SJSA1 (cell line): ENCODE measurements at places on chromosomes 16 and 17. TPM values are rescaled to one million over a fixed set of nuclear protein-coding genes. Genes with fewer than 3 reads are reported as not detected.

GRCh38 chr16:49623501-49624266, 232.2 kb downstream of the ZNF423 start:
- no peak overlapping the region for H3K4me3 ChIP-seq
- H3K4me1 ChIP-seq, result peaks cover 30% of the 10 kb centered on the region
- no peak overlapping the region for H3K27ac ChIP-seq
- no peaks in the 10 kb centered on the region for H3K36me3 ChIP-seq

GRCh38 chr16:14375132-14375491, 254.9 kb downstream of the PARN start:
- H3K4me3 ChIP-seq, result no peak overlapping the region
- H3K27ac ChIP-seq, result no peak overlapping the region
- H3K27me3 ChIP-seq, result no peaks in the 10 kb centered on the region
- H3K36me3 ChIP-seq, result no peaks in the 10 kb centered on the region
- no peak for DNase-seq

DNA sequence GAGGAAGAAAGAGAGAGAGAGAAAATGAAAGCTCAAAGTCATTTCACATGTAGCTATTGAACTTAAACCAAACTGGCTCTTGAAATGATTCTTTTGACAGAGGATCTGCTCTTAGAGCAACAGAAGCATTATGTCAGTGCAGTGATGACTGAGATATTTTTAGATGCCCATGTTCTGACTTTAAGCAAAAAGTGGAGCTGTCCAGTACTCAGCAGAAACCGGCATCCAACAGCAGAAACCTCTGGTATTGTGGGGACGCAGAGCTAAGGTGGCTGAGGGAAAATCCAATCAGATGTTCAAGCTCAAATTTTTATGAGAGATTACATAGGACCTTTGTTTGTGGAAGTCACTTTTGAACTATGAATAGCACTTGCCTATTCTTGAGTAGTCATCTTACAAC, 69.8 kb upstream of the ANKFN1 start:
- H3K4me3 ChIP-seq, result no peak overlapping the region
- H3K27me3 ChIP-seq, result no peaks in the 10 kb centered on the region
- peak; percentile 10 for DNase-seq
- H3K27ac ChIP-seq, result no peak overlapping the region

- no peak overlapping the region for H3K27ac ChIP-seq
- no peaks in the 10 kb centered on the region for H3K27me3 ChIP-seq
- DNase-seq, result no peak
- no peaks in the 10 kb centered on the region for H3K36me3 ChIP-seq
- H3K4me3 ChIP-seq, result no peak overlapping the region
These were observed 942.2 kb upstream of the CDH8 start for GRCh38 chr16:62978451-62978850.

GRCh38 chr16:58628845-58629732, 537 bp downstream of the CNOT1 start:
- H3K4me1 ChIP-seq, result peaks cover 10% of the 10 kb centered on the region; the same call in 1 of the 2 replicates
- no peaks in the 10 kb centered on the region for H3K27me3 ChIP-seq
- DNase-seq, result peak; percentile 50
- H3K4me3 ChIP-seq, result peak overlapping the region; percentile 68
- peaks cover 24% of the 10 kb centered on the region for H3K36me3 ChIP-seq

DNA sequence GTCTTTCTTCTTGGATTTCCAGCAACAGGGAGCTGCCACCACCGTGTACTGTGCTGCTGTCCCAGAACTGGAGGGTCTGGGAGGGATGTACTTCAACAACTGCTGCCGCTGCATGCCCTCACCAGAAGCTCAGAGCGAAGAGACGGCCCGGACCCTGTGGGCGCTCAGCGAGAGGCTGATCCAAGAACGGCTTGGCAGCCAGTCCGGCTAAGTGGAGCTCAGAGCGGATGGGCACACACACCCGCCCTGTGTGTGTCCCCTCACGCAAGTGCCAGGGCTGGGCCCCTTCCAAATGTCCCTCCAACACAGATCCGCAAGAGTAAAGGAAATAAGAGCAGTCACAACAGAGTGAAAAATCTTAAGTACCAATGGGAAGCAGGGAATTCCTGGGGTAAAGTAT, 389.0 kb downstream of the MAF start:
- H3K27ac ChIP-seq, result no peak overlapping the region
- no peaks in the 10 kb centered on the region for H3K4me1 ChIP-seq
- H3K4me3 ChIP-seq, result no peak overlapping the region

DNA sequence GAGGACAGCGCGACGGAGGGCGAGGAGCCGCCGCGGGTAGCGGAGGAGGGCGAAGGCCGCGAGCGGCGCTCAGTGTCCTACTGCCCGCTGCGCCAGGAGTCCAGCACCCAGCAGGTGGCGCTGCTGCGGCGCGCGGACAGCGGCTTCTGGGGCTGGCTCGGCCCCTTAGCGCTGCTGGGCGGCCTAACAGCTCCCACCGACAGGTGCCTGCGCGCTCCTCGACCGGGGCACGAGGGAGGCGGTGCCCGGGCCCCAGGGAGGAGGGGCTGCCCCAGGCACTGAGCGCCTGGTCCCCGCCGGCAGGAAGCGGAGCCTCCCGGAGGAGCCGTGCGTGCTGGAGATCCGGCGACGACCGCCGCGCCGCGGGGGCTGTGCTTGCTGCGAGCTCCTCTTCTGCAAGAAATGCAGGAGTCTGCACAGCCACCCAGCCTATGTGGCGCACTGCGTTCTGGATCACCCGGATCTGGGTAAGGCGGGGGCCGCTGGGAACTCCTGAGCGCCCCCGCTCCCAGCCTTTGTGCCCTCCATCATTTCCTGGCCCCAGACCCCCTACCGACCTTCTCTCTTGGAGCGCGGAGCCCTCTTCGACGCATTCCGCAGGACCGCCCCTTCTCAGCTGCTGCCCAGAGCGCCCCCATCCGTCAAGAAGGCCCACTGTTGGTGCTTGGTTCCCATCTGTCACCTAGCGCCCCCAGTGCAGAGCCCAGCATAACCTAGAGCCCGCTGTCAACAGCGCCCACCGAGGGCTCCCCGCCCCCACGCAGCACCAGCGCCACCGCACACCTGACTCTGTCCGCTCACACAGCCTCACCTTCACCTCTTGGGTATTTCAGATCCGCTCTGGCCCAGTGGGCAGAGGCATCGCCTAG, 3.7 kb downstream of the C17orf50 start:
- H3K27ac ChIP-seq, result no peak overlapping the region
- H3K4me1 ChIP-seq, result peaks cover 30% of the 10 kb centered on the region
- no peaks in the 10 kb centered on the region for H3K27me3 ChIP-seq
- no peaks in the 10 kb centered on the region for H3K36me3 ChIP-seq
- H3K4me3 ChIP-seq, result peak overlapping the region; percentile 29

DNA sequence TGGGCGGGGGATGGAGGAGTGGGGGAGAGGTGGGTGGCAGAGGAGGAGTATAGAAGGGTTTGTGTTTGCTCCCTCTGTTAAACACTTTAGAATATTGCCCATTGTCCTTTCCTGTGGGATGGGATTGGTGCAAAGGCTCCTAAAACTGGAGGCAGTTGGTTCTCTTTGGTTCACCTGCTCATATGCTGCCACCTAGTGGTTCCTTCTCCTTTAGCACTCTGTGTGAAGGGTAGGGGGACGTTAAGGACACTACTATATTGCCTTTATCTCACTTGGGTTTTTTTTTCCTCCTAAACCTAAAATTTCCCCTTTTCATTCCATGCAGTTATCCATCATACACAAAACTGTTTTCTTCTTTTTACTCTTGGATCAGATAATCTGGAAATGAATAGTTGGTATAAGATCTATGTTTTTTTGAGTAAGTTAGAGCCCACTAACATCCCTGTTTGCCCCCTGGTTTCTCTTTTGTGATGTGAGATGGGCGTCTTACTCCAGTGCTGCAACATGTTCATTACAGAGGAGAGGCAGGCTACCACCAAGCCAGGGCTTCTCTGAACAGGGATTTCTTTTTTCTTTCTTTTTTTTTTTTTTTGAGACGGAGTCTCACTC, 23.8 kb downstream of the SNX11 start:
- 0 out of 2 replicates have a peak, but pooled peaks cover 4% of the 10 kb centered on the region for H3K27me3 ChIP-seq
- H3K4me1 ChIP-seq, result peaks cover 8% of the 10 kb centered on the region
- DNase-seq, result peak; percentile 76
- peaks cover 4% of the 10 kb centered on the region; the same call in 1 of the 2 replicates for H3K36me3 ChIP-seq

- no peaks in the 10 kb centered on the region for H3K36me3 ChIP-seq
- H3K4me1 ChIP-seq, result peaks cover 24% of the 10 kb centered on the region
- peak; percentile 46 for DNase-seq
- no peak overlapping the region for H3K4me3 ChIP-seq
- H3K27ac ChIP-seq, result peak overlapping the region; percentile 48
These were observed 89.7 kb upstream of the CLEC18A start for GRCh38 chr16:69861292-69862030.

DNA sequence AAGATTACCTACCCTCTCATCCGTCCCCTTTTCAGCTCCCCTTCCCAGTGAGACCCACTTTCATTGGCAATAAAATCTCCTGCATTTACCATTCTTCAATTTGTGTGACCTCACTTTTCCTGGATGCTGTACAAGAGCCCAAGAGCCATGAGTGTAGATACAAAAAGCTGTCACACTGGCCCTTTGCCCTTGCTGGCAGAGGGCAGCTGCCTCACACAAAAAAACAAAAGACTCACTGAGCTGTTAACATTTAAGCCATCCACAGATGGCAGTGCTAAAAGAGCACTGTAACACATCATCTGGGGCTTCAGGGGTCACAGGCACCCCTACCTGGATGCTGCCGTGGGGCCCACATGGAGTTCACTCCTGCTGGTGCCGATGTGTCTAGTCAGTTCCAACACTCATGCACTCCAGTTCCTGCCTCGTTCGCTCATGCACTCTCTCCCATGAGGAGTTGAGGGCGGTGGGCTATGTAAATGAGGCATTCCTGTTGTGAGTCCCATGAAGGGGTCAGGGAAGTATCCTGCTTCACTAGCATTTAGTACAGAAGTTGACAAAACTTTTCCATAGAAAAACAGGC, 123.1 kb downstream of the CA10 start:
- DNase-seq, result no peak
- H3K27ac ChIP-seq, result no peak overlapping the region
- no peak overlapping the region for H3K4me3 ChIP-seq
- H3K27me3 ChIP-seq, result no peaks in the 10 kb centered on the region
- no peaks in the 10 kb centered on the region for H3K4me1 ChIP-seq
- no peaks in the 10 kb centered on the region for H3K36me3 ChIP-seq

GRCh38 chr16:11038305-11038704, 93.9 kb downstream of the CLEC16A start:
- peaks cover 28% of the 10 kb centered on the region for H3K36me3 ChIP-seq
- no peak for DNase-seq
- H3K4me1 ChIP-seq, result no peaks in the 10 kb centered on the region
- no peak overlapping the region for H3K4me3 ChIP-seq
- H3K27ac ChIP-seq, result no peak overlapping the region

DNA sequence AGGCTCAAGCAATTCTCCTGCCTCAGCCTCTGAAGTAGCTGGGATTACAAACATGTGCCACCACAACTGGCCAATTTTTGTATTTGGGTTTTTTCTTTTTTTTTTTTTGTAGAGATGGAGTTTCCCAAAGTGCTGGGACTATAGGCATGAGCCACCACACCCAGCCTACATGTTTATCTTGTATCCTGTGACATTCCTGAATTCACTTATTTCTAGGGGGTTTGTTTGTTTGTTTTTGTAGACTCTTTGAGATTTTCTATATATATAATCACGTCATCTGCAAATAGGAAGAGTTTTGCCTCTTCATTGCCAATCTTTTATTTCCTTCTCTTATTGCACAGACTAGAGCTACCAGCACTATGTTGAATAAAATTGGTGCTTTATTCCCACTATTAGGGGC, 29.1 kb downstream of the PRAC1 start:
- H3K27ac ChIP-seq, result no peak overlapping the region
- H3K4me3 ChIP-seq, result no peak overlapping the region
- no peaks in the 10 kb centered on the region for H3K4me1 ChIP-seq
- no peak for DNase-seq
- H3K36me3 ChIP-seq, result no peaks in the 10 kb centered on the region

- H3K27me3 ChIP-seq, result no peaks in the 10 kb centered on the region
- peaks cover 69% of the 10 kb centered on the region for H3K4me1 ChIP-seq
- peak overlapping the region; percentile 91 for H3K27ac ChIP-seq
- H3K36me3 ChIP-seq, result peaks cover 6% of the 10 kb centered on the region
- DNase-seq, result peak; percentile 90
- no peak overlapping the region for H3K4me3 ChIP-seq
These were observed 3.7 kb upstream of the PGS1 start for GRCh38 chr17:78374631-78375274.

DNA sequence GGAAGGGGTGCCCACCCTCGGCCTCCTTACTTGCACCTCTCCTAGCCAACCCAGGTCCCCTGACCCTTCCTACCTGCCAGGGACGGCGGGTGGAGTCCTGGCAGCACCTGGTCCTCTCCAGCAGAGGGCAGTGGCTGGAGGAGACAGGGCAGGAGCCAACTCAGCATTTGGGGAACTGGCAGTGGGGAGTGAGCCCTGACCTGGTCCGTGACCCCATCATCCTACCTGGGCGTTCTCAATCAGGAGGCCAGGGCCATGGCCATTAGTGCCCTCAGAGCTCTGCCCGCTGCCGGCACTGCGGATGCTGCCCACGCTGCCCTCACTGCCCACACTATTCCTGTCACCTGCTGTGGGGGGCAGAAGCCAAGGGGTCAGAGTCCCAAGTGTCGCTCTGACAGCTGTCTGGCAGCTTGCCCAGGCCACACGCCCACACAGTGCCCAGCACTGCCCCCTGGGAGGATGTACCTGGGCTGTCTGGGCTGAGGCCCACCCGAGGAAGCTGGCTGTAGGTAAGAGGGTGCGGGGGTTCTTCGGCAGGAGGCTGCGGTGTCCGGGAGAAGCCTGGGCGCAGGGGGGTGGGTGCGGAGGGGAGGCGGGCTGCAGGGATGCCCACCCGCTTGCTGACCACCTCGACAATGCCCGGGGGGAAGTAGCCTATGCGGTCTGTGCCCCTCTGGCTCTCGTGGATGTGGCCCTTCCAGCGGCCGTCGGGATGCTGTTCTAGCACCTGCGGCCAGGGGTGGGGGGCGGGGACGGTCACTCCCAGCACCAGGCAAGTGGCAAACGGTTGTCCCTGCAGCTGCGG, 10.8 kb downstream of the CASKIN2 start:
- no peaks in the 10 kb centered on the region for H3K27me3 ChIP-seq
- H3K27ac ChIP-seq, result no peak overlapping the region
- H3K4me1 ChIP-seq, result peaks cover 11% of the 10 kb centered on the region
- peaks cover 100% of the 10 kb centered on the region for H3K36me3 ChIP-seq

GRCh38 chr16:75514296-75514695, 19.1 kb upstream of the CHST6 start:
- no peak overlapping the region for H3K27ac ChIP-seq
- H3K36me3 ChIP-seq, result peaks cover 3% of the 10 kb centered on the region; the same call in 1 of the 2 replicates
- no peak overlapping the region for H3K4me3 ChIP-seq
- H3K4me1 ChIP-seq, result peaks cover 3% of the 10 kb centered on the region; the same call in 1 of the 2 replicates

- no peaks in the 10 kb centered on the region for H3K36me3 ChIP-seq
- H3K27me3 ChIP-seq, result no peaks in the 10 kb centered on the region; the same call in 1 of the 2 replicates
- no peak overlapping the region for H3K27ac ChIP-seq
- H3K4me1 ChIP-seq, result peaks cover 9% of the 10 kb centered on the region
- no peak for DNase-seq
These were observed 2.0 kb upstream of the CCDC42 start for GRCh38 chr17:8746501-8747236.

TP53TG3B gene
- not detected in 2 replicates for total RNA-seq

CPD gene
- total RNA-seq, result 35.1 and 43.6 TPM in 2 replicates

TBC1D3G gene
- not detected in 2 replicates for total RNA-seq

NUDT21 gene
- total RNA-seq, result 97.8 and 132 TPM in 2 replicates

CD300A gene
- not detected in 2 replicates for total RNA-seq

NAGS gene
- 2.8 and 3.3 TPM in 2 replicates for total RNA-seq

CNGB1 gene
- 0.13 TPM in 1 of 2 replicates, not detected in the other for total RNA-seq

CD300LB gene
- total RNA-seq, result not detected in 2 replicates
